ENCODE measurements at places on chromosomes 2 and 18. TPM values are rescaled to one million over a fixed set of nuclear protein-coding genes. Genes with fewer than 3 reads are reported as not detected.

The ACADL gene
- total RNA-seq, result 0.59 TPM

The PCARE gene
- total RNA-seq, result not detected

The DPP10 gene
- total RNA-seq, result 0.74 TPM

The OTOS gene
- not detected for total RNA-seq

The ALKAL2 gene
- total RNA-seq, result not detected

The IL1R1 gene
- 25.5 TPM for total RNA-seq

The ANKRD12 gene
- 32.5 TPM for total RNA-seq

The ERBB4 gene
- total RNA-seq, result 0.42 TPM

The FN1 gene
- 24,089 TPM for total RNA-seq

The DNAJC5G gene
- total RNA-seq, result not detected

The UGT1A5 gene
- not detected for total RNA-seq

The ITSN2 gene
- 29.1 TPM for total RNA-seq

The REG3A gene
- not detected for total RNA-seq

The IHH gene
- not detected for total RNA-seq

The BOLL gene
- total RNA-seq, result not detected

The MROH2A gene
- not detected for total RNA-seq

The GKN1 gene
- total RNA-seq, result not detected
